ENCODE measurements at places on chromosomes 1 and 21.

- DNase-seq: no peak
Measured at GRCh38 chr1:118947003-118947765, 41.0 kb downstream of the TBX15 start.

GRCh38 chr1:226404063-226404903 is 3.6 kb downstream of the PARP1 start:
- peaks cover 58% of the 10 kb centered on the region for H3K36me3 ChIP-seq
- H3K27ac ChIP-seq: peak overlapping the region; percentile 96
- H3K4me3 ChIP-seq: peak overlapping the region; percentile 83
- no peak for DNase-seq

DNA sequence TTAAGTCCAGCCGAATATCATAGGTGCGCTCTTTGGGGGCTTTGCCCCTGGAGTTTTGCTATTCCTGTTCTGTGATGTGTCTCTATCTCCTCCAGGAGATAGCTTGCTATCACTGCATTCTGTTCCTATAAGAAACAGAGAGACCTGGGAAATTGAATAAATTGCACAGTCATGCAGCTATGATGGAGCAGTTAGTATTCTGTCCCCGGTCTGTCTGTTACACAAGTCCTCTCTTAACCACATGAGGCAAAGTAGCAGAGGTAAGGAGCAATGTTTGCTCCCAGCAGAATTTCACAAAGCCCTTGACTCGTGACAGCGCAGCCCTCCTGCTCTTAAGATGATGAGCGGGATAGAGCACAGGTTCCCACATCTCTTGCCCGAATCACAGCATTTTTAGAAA is 63.9 kb upstream of the GRHL3 start:
- DNase-seq: no peak
- no peaks in the 10 kb centered on the region for H3K27me3 ChIP-seq
- no peaks in the 10 kb centered on the region for H3K36me3 ChIP-seq
- H3K4me3 ChIP-seq: no peak overlapping the region
- no peak overlapping the region for H3K27ac ChIP-seq

GRCh38 chr1:41955461-41956159 is 36.9 kb upstream of the HIVEP3 start:
- H3K4me1 ChIP-seq: peaks cover 7% of the 10 kb centered on the region
- H3K4me3 ChIP-seq: no peak overlapping the region
- no peak overlapping the region for H3K27ac ChIP-seq
- H3K27me3 ChIP-seq: 0 out of 2 replicates have a peak, but pooled peaks cover 2% of the 10 kb centered on the region

GRCh38 chr1:67342076-67342890 is 34.6 kb downstream of the IL12RB2 start:
- no peak for DNase-seq
- H3K27ac ChIP-seq: no peak overlapping the region
- no peaks in the 10 kb centered on the region for H3K36me3 ChIP-seq
- H3K4me1 ChIP-seq: peaks cover 21% of the 10 kb centered on the region
- no peaks in the 10 kb centered on the region for H3K27me3 ChIP-seq

GRCh38 chr1:57309630-57310029 is 114.2 kb downstream of the DAB1 start:
- H3K4me1 ChIP-seq: no peaks in the 10 kb centered on the region
- H3K36me3 ChIP-seq: no peaks in the 10 kb centered on the region
- no peak overlapping the region for H3K27ac ChIP-seq
- DNase-seq: no peak

- H3K36me3 ChIP-seq: no peaks in the 10 kb centered on the region
- no peak overlapping the region for H3K27ac ChIP-seq
- no peak for DNase-seq
- H3K27me3 ChIP-seq: no peaks in the 10 kb centered on the region
- H3K4me3 ChIP-seq: no peak overlapping the region
Measured at GRCh38 chr1:32741413-32742198, 39.0 kb upstream of the SYNC start.

- no peak for DNase-seq
- H3K36me3 ChIP-seq: no peaks in the 10 kb centered on the region
- H3K4me3 ChIP-seq: no peak overlapping the region
- no peaks in the 10 kb centered on the region for H3K27me3 ChIP-seq
- no peak overlapping the region for H3K27ac ChIP-seq
- no peaks in the 10 kb centered on the region for H3K4me1 ChIP-seq
Measured at GRCh38 chr1:6005276-6005917, 13.2 kb upstream of the NPHP4 start.

- no peaks in the 10 kb centered on the region for H3K36me3 ChIP-seq
- H3K4me1 ChIP-seq: no peaks in the 10 kb centered on the region
- H3K4me3 ChIP-seq: no peak overlapping the region
- no peak for DNase-seq
Measured at GRCh38 chr1:118115567-118116295, 69.3 kb downstream of the SPAG17 start.

DNA sequence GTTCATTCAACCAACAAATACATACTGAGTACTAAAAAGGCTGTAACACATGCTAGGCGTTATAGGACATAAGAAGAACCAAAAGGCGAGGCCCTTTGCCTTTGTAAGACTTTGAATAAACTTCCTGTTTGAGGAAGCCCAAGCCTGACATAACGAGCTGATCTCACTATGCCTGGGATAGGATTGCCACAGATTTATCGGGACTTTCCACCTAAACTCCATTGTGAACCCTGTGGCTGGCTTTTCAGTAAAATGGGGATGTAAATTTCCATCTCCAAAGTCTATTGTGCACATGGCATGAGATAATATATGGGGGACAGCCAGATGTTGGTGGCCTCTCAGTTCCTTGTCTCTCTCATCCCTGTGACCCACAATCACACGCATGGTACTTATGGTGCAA is 41.9 kb downstream of the LMO4 start:
- no peak for DNase-seq
- H3K27ac ChIP-seq: no peak overlapping the region
- H3K4me3 ChIP-seq: no peak overlapping the region
- H3K4me1 ChIP-seq: no peaks in the 10 kb centered on the region

- no peaks in the 10 kb centered on the region for H3K27me3 ChIP-seq
- no peak for DNase-seq
- no peak overlapping the region for H3K27ac ChIP-seq
- no peak overlapping the region for H3K4me3 ChIP-seq
Measured at GRCh38 chr1:94160811-94161210, 39.9 kb upstream of the ABCA4 start.

- H3K27ac ChIP-seq: no peak overlapping the region
- H3K4me1 ChIP-seq: no peaks in the 10 kb centered on the region
- no peaks in the 10 kb centered on the region for H3K27me3 ChIP-seq
- no peak overlapping the region for H3K4me3 ChIP-seq
- peaks cover 6% of the 10 kb centered on the region for H3K36me3 ChIP-seq
Measured at GRCh38 chr1:3821004-3821403, 24.7 kb upstream of the LRRC47 start.

Measured in Karpas-422 (cell line).